ENCODE measurements at places on chromosomes 7 and 10.

- no peak for DNase-seq
Measured at GRCh38 chr7:17598846-17599245, 300.4 kb downstream of the AHR start.

DNA sequence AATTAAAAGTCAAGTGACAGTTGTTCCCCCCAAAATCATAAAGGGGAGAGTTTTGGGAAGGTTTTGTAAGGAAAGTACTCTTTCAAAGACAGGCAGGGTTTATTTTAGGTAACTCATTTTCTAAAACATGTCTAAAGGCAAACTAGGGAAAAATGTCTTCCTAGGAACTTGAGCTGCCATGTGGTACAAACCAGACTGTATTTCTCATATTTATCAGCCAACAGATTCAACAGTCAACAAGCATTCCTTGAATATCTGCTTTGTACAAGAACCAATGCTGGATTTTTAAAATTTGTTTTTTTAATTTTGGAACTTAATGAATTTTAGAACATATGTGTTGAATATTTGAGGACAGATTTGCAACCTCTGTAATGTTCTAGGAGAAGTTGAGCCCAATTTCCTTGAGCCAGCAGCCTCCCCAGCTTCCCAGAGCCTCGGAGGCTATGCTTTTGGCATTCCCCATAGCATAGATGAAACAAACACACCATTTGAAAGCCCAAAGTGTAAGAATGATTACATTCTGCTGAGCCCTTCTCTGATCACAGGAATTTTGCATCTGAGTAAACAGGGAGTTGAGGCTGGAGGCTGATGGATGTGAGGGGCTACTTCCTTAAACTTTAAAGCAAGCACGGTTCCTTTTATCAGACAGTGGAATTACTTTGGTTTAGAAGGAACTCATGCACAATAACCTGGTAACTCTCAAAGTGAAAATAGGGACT lies 345.1 kb downstream of the RNLS start:
- DNase-seq = no peak

DNA sequence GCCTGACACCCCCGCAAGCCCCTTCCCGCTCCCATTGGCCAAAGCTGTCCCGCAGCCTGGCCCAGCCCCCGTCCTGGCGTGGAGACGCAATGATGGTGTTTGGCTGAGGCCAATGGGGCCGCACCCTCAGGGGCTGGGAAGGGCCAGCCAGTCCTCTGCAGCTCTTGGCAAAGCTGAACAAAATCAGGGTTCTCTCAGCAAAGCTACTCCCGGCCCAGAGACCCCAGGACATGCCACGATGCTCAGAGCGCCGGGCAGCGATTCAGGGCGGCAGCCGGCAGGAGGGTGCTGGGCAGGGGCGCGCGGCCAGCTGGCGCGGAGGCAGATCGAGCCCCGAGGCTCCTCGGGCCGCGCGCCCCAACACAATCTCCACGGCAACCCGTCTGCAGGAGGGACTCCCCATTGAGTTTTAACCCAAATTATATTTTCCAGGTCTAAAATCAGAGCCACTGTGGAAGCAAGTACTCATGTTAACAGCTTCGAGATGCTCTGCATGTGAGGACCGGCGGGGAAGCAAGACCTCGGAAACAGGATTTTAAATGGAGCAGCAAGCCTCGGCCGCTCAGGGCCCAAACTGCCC lies 8.8 kb upstream of the CNPY1 start:
- DNase-seq = no peak

- DNase-seq = peak; percentile 9
Measured at GRCh38 chr7:138934861-138935260, 46.3 kb downstream of the KIAA1549 start.

GRCh38 chr7:30134611-30135300 lies at the start of gene MTURN:
MTURN (plus strand) TSS chr7:30134986; CDS start chr7:30135137, 151 bp downstream.
- peak; percentile 95 for DNase-seq

DNA sequence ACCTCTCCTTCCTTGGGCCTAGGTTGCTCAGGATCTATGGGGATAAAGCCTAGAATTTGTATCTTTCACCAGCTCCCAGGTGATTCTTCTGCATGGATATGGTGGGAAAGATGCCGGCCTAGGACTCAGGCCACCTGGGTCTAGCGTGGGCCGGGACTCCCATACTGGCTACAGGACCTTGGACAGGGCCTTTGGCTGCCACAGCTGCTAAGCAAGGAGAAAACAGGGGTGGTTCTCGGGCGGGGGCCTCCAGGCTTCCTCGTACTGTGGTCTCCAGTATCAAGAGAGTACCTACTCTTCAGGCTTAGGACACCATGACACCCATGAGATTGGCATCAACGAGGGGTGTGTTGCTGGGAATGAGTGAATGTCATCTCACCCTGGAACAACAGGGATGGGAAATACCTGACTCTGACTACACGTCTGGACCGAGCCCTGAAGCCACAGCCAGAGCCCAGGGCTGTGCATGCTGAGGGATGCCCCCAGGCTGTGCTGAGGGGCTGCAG lies 120.3 kb upstream of the ADAM12 start:
- DNase-seq = no peak

GRCh38 chr7:88290491-88290890 lies 16.2 kb downstream of the STEAP4 start:
- DNase-seq = no peak

DNA sequence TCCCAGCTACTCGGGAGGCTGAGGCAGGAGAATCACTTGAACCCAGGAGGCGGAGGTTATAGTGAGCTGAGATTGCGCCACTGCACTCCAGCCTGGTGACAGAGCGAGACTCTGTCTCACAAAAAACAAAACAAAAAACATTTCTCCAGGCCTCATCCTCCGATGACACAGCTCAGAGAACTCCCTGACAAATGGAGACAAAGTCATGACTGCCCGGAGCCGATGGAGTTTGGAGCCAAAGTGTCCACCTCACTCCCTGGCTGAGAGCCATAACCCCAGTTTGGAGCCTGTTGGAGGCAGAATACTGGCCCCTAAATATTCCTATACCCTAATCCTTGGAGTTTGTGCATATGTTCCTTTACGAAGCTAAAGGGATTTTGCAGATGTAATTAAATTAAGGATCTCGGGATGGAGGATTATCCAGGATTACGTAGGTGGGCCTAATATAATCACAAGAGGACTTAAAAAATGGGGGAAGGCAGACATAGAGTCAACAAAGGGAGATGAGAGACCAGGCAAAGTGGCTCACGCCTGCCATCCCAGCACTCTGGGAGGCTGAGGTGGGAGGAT lies 22.7 kb downstream of the SSC4D start:
- no peak for DNase-seq

DNA sequence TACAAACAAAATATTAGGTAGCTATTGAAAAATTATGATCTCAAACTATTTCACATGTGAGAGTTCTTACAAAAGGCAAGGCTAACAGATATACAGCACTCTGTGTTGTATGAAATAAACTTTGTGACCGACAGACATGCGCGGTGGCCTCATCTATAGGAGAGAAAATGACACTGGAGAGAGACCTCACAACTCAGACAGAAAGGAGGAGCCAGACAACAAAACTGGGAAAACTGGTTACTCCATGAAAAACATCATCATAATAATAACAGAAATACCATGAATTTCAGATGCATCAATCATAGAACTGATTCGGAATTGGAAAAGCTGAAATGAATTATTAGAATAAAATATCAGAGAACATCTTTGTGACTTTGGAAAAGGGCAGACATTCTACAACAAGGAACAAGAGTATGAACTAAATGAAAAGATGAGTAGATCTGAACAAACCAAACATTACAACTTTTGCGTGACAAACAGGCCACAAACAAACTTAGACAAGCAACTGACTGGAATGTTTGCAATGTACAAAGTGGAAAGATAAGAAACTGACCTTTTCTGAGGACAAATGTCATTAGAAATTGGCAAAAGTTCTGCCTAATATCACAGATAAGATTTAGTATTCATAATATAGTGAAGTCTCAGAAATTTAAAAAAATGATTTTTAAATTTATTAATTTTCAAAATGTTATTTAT lies 69.3 kb downstream of the TNS3 start:
- no peak for DNase-seq

DNA sequence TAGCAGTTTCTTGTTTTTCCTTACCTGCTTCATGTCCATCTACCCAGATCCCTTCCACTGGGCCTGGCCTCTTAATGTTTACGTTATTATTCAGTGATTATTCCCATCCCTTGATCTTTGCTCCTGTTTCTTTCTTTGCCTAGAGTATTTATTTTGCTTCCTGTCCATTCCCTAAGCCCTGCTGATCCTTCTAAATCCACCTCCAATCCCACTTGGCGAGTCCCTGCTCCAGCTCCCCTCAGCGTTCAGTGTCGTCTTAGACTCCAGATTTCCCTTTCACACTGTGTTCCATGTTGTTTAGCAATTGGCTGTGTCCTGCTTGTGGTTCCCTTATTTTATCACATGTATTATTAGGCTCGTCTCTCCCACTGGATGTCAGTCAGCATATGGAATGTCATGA lies 7.3 kb downstream of the PPP2R2D start:
- no peak for DNase-seq

GRCh38 chr7:2882111-2882510 lies 38.0 kb upstream of the GNA12 start:
- no peak for DNase-seq

DNA sequence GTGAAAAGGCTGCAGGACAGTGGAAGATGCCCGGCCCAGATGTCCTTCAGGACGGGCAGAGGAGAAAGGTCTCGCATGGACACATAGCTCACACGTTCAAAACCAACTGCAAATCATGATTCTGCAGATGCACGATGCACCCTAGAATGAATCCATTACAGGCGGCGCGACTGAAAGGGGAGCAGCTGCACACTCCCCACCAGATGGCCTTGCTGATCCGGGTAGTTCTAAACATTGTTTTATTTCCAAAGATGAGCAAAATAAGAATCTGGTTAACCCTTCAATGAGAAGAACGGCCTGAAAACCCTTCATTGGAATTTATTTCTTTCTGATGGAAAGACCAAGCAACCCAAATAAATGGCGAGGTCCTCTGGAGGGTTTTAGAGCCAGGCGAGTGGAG lies 33.8 kb downstream of the CHST15 start:
- no peak for DNase-seq

GRCh38 chr10:110775020-110775375 lies 96.7 kb upstream of the PDCD4 start:
- no peak for DNase-seq

DNA sequence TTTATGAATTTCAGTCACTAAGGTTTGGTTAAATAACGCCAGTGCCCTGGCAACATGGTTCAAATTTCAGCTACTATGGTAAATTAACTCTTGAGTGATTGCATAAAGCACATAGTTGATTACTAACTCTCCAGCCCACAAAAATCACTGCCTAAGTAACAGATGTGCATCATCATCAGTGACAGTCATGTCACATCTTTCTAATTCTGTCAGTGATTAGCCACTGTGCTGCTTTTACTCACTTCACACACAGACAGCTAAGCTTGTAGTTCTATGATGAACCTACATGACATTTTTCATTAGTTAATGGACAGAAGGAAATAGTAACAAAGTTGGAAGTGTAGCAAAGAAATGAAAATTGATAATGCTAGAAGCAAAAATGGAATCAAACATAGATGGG lies 108.9 kb downstream of the DNAH11 start:
- DNase-seq = no peak

DNA sequence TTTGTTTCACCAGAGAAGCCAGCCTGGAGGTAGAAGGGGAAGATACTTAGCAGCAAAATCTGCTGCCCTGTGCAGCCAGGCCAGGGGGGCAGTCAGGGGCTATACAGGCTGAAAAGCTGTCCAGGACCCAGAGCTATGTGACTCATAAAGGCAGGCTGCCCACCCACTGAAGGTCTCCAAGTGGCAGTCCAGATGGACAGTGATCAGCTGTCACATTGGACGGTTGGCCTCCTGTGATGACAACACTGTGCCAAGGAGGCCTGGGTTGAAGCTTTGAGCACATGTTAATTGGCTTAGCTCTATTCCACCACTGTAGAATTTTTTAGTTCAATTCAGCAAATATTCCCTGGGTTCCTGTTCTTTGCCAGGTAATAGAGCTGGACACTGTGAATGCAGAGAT lies 577.3 kb upstream of the GALNT17 start:
- no peak for DNase-seq

DNA sequence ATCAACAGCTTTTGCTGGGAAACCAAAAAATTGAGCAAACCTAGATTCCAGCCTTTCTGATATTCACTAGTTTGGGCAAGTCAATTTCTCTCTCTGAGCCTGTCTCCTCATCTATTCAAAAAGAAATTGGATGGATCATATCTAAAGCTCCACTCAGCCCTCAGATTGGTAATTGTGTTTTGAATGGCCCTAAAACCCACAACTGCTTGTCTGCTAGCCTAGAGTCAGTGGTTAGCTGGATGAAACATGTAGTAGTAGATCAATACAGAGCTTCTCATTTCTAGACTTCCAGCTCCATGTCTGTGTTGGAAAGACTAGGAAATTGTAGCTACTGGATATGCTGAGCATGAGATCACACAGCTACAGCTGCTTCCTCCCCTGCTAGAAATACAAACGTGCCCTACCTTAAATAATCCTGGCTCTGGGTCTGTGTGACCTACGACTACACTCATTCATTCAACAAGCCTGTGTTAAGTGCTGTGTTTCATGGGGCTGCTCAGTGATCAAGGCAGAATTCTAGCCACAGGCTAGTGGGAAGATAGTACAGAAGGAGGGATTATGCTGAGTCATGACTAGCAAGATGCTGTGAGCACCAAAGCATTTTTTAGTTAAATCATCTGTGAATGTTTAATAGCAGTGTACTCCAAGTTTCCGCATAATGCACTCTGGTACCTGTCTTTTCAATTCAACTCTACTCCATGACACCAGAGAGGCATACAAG lies 15.7 kb downstream of the DNTT start:
- peak; percentile 47 for DNase-seq

DNA sequence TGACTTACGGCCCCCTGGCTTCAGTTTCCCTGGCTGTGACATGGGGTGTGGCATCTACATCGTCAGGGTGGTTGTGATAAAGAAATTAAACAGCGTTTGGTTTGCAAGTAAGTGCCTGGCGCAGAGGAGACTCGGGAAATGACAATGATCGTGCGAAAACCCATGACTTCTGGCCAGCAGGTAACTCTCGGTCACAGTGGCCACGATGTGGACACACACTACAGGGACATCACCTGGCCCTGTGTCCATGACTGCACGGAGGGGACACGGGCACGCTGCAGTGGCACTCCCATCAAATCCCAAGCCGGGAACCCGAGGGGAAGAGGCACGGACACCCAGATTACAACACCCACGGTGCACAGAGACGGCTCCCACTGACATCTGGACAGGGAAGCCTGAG lies 28.7 kb downstream of the PAPOLB start:
- no peak for DNase-seq
